ENCODE measurements at places on chromosomes 1 and 21.

- DNase-seq: no peak
Measured at GRCh38 chr1:95953015-95953414, 719.0 kb downstream of the RWDD3 start.

DNA sequence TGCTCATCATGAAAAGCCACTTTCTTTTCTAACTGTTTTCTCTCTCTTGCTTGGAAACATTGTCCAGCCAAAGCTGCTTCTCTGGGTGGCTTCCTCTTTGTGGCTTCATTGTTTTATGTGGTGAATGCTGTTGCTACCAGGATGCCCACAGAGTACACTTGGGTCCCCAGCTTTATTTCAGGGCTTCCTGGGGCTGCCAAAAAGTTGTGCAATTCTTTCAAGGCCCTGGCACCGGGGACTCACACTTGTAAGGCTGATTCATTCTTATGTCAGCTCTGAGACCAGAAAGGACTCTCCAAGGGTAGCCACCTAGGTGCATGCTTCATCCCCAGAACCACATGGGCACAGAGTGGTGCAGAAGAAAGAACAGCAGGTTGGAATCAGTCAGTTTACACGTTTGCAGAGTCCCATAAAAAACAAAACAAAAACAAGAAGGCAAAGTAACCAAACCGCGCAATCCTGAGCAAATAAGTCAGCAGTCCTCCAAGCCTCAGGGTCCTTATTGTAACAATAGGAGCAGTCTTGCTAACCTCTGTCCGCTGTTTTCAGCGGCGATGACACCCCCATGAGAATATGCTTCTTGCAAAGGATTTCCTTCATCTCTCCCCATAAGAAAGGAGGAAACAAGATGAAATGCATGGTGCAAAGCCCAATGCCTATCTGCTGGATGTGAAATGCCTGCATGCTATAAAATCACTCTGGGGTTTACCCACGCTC lies 89.9 kb upstream of the SSX2IP start:
- DNase-seq: no peak

- DNase-seq: no peak
Measured at GRCh38 chr1:2258122-2258681, 30.1 kb downstream of the SKI start.

DNA sequence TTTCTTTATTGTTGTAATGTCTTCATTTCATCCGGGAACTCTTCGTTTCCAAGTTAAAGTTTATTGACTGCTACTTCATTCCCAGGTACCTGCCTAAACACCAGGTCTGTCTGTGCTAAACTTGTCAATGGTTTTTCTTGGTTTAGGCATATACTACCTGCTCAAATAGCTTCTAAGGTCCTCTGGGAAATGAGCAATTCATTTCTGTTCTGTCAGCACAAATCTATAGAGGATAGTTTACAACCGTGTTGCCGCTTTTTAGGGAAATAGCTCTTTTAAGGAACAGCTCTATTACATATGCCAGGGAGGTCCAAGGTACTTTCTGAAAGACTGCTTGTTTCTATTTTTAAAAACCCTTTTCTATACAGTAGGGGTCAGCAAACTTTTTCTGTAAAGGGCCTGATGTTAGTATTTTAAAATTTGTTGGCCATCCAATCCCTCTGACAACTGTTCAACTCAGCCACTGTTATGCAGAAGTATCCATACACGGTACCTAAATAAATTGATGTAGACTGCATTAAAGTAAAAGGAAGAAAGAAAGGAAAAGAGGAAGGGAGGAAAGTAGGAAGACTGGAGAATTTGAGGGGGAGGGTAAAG lies 222.7 kb upstream of the PTBP2 start:
- DNase-seq: no peak

DNA sequence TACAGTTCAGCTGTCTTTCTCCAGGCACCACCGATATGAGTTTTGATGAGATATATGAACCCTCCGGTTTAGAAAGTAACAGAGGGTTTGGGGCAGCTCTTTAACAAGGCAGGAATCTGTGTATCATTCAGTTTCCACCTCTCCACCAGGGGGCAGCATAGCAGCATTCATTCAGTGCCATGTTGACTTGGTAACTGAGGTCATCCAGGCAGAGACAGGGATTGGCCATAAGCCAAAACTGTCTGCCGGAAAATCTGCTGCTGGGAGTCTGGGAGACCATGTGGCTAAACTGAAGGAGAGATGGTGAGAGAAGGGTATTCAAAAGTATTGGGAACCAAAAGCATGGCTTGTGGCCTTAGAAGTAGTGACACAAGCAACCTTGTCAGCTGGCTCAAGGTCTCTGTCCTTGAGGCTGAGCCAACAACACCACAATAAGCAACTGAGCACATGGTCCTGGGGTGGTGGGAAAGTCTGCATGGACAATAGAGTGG lies 98.5 kb downstream of the LMX1A start:
- peak; percentile 75 for DNase-seq

DNA sequence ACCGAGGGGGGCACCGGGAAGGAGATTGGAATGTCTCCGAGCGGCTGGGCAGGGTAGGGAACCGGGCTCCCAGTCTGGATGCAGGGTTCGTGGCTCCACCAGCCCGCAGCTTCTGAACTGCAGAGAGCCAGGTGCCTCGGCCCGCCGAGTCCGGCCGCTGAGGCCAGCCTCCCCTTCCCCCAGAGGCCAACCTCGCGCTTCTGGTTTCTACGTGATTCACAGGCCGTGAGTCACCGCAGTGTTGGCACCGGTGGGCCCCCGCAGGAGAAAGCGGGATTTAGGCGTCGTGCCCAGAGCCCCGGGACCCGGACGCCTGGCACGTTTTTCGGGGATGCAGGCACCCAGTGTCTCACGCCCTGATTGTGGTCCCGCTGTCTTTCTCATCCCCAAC lies 458 bp downstream of the CRABP2 start:
- peak; percentile 67 for DNase-seq

- DNase-seq: no peak
Measured at GRCh38 chr1:40404670-40405462, 31.3 kb downstream of the SMAP2 start.

- DNase-seq: no peak
Measured at GRCh38 chr1:158117854-158118704, 62.6 kb upstream of the CD1D start.

DNA sequence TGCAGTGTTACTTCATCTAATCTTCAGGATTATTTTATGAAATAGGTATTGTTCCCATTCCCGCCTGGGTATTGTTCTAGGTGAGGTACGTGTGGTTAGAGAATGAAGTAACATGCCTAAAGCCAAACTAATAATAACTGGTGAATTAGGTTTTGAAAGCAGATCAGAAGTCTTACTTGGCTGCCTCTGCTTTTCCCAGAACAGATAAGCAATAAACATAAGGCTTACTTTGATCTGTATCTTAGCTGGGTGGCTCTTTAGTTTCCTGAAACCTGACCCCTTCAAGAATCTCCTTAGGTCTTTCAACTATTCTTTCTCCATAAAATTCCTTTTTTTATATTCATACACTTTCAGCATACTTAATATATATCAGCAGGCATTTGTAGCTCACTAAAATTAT lies 65.3 kb downstream of the VAV3 start:
- no peak for DNase-seq

DNA sequence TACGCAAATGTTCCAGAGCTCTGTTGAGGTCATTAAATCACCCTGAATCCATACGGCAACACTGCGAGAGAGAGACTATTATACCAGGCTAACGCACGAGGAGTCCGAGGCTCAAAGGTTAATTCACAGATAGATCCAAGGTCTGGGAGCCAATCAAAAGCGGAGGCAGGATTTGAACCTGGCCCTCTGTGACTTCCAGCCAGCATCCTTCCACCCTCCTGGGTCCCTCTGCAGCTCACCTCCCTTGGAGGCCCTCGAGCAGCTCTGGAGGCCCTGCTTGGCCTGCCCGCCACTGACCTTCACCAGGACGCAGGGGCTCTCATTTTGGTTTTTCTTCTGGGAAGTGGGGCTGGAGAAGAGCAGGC lies 42.1 kb downstream of the KIAA1614 start:
- no peak for DNase-seq

GRCh38 chr1:22380024-22380785 lies 71.4 kb upstream of the ZBTB40 start:
- no peak for DNase-seq

All from tibial artery (tissue), 4 donors.